ENCODE measurements at places on chromosomes 1 and 21.

DNA sequence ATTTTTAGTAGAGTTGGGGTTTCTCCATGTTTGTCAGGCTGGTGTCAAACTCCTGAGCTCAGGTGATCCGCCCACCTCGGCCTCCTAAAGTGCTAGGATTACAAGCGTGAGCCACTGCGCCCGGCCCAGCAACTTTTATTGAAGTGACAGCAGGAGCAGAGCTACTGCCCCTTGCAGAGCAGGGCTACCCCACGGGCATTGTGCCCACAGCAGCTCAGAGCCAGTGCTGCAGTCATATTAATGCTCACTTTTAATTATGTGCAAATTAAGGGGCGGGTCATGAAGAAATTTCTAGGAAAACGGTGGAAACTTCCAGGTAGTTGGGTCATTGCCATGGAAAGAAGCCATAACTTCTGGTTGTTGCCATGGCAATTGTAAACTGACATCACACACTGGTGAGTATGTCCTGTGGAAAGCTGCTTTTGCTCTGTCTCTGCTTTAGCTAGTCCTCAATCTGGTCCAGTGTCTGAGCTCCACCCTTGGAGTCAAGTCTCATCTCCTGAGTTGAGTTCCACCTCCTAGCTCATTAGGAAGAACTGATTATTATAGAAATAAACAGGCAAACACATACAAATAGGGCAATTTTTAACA lies 127.3 kb upstream of the ADGRL4 start:
- DNase-seq, result peak; percentile 11

GRCh38 chr1:37478890-37479254 lies 4.5 kb downstream of the ZC3H12A start:
- DNase-seq, result peak; percentile 55

GRCh38 chr1:114286960-114287359 lies 133.3 kb upstream of the SYT6 start:
- DNase-seq, result no peak

DNA sequence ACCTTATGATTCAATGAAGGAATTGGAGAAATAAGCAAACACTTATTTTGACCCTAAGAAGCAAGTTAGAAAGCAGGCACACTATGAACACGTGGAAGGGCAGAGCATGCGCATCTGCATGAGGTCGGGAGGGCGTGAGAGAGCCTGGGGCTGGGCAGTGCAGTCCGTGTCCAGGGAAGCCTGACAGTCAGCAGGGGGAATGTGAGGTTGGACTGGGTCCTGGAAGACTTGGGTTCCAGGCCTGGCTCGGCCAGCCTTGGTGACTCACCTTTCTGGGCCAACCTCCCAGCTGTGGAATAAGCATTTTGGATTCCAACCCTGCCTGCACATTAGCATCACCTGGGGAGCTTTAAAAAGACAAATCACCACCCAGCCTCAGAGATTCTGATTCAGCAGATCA lies 26.6 kb upstream of the LMX1A start:
- peak; percentile 30 for DNase-seq

DNA sequence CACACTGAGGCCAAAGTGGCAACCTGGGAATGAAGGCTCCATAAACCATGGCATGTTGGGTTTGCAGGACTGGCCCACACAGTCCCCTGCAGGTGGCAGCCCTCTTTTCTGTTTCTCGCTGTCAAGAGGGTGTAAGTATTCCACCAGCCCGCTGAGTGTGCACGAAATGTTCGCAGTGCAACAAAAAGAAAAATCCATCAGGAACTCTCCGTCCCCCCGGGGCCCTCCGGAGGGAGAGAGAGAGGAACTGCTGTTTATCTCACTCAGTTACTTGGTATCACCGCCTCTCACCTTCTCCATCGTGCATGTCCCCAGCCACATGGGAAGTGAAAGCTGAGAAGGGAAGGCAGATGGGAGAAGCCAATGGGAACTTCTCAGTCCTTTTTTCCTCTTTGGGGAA lies 38.3 kb downstream of the NCF2 start:
- no peak for DNase-seq

DNA sequence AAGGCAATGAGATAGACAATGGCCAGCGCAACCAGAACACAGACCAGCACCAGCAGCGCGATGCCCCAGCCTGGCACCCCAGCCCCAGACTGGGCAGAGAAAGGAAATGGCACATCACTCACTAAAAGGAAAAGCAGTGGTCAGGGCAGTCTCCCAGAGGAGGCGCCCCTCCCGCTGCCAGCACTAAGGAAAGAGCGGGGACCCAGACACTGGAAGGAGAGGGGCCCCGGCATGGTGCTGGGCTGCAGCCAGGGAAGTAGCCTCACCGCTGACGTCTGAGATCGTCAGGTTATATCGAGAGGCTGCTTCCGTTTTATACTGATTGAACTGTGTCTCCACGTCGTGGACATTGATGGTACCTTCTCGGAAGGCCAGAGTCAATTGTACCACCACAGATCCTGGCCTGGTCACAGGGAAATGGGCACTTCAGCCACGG lies 13.8 kb downstream of the TRIM46 start:
- DNase-seq, result no peak

GRCh38 chr1:205065666-205066065 lies 18.6 kb downstream of the TMEM81 start:
- DNase-seq, result no peak

- no peak for DNase-seq
Observed at GRCh38 chr1:183864611-183865010, 59.7 kb downstream of the RGL1 start.

- DNase-seq, result no peak
Observed at GRCh38 chr21:45085700-45086099, 11.3 kb downstream of the ADARB1 start.

GRCh38 chr1:3125078-3125477 lies 56.1 kb downstream of the PRDM16 start:
- no peak for DNase-seq

DNA sequence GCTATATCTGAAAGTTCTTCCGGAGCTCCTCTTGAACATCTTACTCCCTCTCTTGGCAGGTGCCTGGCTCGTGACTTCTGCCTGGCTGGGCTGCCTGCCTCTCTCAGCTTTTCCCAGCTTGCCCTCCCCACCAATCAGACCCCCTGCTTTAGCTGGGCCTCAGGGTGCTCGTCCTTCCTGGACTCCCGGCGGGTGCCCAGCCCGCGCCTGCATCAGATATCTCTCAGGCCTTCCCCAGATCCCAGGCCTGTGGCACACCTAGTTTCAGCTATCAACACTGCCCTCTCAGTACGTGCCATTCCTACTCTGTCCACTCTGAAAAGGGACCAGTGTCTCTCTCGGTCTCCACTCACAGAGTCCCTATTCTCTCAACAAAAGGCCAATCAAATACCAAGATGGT lies 96.5 kb upstream of the CLDN14 start:
- no peak for DNase-seq

DNA sequence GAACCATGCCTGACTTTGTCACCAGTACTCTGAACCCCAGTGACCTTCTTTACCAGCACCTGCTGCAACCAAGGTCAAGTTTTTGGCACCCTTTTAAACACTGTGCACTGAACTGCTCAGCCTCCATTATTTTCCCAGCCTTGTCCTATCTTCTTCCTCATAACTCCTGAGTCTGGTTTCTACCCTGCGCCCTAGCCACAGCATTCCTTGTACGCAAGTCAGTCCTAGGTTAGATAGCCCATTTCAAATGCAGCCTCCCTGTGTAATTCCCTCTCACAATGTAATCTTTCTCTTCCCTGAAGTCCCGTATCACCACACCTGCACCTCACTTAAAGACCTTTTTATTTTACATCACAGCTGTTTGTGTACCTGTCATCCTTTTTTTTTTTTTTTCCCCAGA lies 37.2 kb downstream of the DNTTIP2 start:
- DNase-seq, result no peak

DNA sequence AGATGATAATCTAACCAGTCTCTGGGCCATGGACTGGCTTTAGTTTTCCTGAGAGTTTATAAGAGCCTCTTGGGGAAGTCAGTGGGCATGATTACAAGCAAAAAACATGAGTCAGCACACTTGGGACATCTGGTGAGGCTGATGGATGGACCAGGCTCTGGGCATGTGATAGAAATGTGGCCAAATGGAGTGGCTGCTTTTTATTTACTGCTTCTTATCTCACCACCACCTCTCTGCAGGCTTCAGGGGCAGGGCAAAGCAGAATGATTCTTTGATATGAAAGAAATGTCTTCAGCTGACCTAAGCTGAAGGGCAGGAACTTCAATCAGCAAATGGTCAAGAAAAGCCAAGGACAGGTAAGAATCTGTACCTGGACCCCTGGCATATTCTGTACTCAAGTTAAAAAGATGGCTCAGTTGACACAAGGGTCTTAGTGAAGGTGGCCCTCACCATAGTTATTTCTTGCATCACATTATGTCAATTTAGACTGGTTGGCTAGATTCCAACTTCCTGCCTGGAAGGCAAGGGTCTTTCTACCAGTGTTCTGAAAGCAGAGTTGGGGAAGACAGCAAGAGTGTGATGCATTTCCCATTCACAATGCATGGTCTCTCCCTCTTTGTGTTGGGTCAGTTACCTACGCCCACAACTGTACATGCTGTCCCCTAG lies 162.8 kb downstream of the FASLG start:
- DNase-seq, result peak; percentile 68

DNA sequence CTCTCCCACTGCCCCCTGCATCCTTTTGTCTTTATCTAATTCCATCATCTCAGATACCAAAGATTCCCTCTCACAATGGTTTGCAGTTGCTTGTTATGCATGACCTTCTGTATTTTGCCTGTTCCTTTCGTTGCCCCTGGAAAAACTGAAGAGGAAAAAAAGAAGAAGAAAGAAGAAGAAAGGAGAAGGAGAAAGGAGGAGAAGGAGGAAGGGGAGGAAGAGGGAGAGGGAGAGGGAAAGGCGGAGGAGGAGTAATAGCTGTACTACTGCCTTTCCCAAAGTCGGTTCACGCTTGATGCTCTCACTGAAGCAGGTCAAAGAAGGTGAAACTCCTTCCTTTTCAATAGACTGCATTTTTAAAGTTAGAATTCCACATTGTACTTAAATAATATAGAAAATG lies 513.8 kb downstream of the PTPRC start:
- DNase-seq, result no peak

DNA sequence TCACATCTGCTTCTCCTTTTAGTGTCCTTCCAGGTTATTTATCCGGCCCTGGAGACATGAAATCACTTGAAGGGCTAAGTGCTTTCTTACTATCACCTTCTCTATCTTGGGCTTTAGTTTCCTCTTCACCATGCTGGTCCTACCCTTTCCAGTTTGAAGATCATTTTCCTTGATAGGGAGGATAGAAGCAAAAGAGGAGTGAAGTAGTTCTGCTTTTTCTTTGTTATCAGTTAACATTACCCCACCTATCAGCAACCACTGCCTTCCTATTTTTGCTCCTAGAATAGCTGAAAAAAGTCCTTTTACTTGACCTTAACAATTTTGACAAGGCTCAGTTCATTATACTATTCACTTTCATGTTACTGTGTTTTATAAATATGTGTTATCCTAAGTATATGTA lies 19.4 kb downstream of the RGL1 start:
- no peak for DNase-seq

DNA sequence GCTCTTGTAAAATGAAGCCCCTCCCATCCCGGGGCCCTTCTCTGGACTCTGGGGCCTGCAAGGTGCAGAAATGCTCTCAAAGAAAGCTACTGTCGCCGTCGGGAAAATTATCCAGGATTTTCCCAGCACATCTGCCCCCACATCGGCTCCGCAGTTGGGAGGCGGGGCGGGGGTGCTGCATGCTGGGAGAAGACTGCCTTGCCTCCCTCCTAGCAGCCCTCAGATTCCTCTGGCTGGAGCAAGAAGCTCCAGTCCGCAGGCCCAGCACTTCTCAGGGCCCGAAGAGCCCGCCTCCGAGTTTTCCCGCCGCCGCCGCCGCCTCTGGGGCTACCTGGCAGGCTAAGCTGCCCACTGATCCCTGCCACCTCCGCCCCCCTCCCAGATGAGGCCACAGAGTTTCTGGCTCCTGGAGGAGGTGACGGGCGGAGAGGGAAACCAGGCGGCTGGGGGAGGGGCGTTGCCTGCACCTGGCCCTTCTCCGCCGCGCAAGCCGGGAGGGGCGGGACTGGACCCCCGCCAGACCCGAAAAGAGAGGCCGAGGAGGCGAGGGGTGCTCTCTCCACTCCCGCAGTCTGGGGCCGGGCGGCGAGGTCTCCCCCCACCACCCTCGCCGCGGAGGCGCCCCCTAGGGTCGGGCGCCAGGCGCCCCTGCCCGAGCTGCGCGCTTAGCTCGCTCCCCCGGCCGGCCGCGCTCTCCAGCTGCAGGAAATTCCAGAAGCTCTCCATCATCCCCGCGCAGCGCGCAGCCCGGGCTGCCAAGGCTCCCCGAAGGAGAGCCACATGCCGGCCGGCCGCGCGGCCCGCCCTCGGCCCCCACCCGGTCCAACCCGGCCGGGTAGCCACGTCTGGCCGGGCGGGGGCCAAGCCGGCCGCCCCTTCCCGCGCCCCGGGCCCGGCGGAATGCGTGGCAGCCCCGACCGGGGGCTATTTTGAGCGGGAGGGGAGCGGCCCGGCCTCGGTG lies 28.8 kb downstream of the AHDC1 start:
- peak; percentile 82 for DNase-seq

DNA sequence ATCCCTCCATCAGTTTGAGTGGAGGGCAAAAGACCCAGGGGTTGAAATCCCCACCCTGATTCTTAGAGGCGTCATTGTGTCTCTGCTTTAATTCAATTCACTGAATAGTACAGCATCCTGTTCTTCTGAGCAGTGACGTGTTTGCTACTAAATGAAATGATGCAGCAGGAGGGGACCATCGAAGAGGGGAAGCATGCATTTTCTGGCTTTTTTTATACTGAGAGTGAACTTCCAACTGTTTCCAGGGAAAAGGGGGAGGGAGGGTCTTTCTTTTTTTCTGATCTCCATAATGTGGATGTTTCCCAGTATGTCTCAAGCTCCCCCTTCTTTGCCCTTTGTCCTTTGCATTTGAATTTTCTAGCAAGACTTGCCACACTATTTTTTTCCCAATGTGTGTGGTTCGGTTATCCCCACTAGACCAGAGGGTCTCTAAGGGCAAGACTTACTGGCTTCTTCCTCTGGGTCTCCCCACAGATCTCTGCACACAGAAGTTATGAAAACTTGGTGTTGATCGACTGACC lies 2.7 kb downstream of the INTS3 start:
- DNase-seq, result no peak

DNA sequence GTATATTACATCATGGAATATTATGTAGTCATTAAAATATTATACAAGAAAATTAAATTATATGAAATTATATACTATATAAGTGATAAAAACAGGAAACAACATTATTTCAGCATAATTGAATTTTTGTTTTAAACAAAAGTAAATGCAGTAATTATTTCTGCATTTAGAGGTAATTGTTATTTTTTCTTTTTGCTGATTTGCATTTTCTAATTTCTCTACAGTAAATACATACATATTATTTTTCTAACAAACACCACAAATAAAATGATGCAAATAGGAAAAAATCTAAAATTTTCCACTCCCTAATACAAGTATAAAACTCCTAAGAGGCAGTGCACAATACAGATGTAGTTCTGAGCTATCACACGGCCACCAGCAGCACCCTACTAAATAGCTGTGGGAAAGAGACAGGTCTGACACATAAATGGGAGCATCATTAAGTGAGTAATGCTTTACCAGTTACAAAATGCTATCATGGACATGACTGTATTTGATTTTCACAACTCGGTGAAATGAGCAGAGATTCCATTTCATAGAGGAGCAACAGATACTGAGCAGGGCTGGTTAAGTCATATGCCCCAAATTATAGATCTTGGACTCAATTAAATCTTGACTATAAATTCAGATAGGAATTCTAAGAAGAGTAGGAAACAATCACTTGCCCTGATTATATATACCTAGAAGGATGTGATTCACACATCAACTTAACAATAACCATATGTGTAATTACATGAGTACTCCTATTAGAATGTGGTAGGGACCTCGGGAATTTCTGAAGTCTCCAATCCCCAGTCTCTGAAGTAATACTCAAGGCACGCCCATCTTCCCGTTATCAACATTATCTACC lies 49.0 kb downstream of the NRIP1 start:
- DNase-seq, result peak; percentile 64

All from fibroblast of pulmonary artery (primary cell).